ENCODE measurements at places on chromosomes 7 and 10. TPM values are rescaled to one million over a fixed set of nuclear protein-coding genes. Genes with fewer than 3 reads are reported as not detected.

The STEAP1 gene
- 14.0 TPM for polyA plus RNA-seq

The PDK4 gene
- 17.8 TPM for polyA plus RNA-seq

The SMKR1 gene
- polyA plus RNA-seq, result 3.2 TPM

The GPR15LG gene
- 0.97 TPM for polyA plus RNA-seq

The EN2 gene
- 0.17 TPM for polyA plus RNA-seq

The AMPH gene
- polyA plus RNA-seq, result 16.4 TPM

The IL6 gene
- polyA plus RNA-seq, result not detected

The CLDN4 gene
- polyA plus RNA-seq, result 76.8 TPM

The SLC13A1 gene
- 28.3 TPM for polyA plus RNA-seq

The ADAM8 gene
- 5.0 TPM for polyA plus RNA-seq

The MOGAT3 gene
- polyA plus RNA-seq, result 0.90 TPM

The UNC5B gene
- polyA plus RNA-seq, result 50.2 TPM

The MSANTD7 gene
- 14.4 TPM for polyA plus RNA-seq

The PTPRZ1 gene
- 3.7 TPM for polyA plus RNA-seq

The CTAGE4 gene
- 1.7 TPM for polyA plus RNA-seq

The ADAM12 gene
- polyA plus RNA-seq, result 19.7 TPM

The CYP2E1 gene
- polyA plus RNA-seq, result 1.3 TPM

The OR2A7 gene
- polyA plus RNA-seq, result 19.6 TPM

The FKBP9 gene
- polyA plus RNA-seq, result 154 TPM

The EPC1 gene
- 63.9 TPM for polyA plus RNA-seq

The PON1 gene
- polyA plus RNA-seq, result 1.9 TPM

The BMPER gene
- 20.4 TPM for polyA plus RNA-seq

The CYP3A7 gene
- polyA plus RNA-seq, result 0.53 TPM

The OPN4 gene
- polyA plus RNA-seq, result not detected

The TCTN3 gene
- 75.0 TPM for polyA plus RNA-seq

The OR2A1 gene
- polyA plus RNA-seq, result 1.2 TPM

The GCK gene
- polyA plus RNA-seq, result 5.6 TPM

Measured in renal pelvis (tissue), 12 donors.